Activated CD4-positive, alpha-beta T cell treated with anti-CD3 and anti-CD28 coated beads for 1 hour (primary cell): ENCODE measurements at places on chromosomes 16 and 17.

GRCh38 chr17:6913608-6914443 is 82.0 kb upstream of the ALOX12 start:
- DNase-seq = peak; percentile 62

DNA sequence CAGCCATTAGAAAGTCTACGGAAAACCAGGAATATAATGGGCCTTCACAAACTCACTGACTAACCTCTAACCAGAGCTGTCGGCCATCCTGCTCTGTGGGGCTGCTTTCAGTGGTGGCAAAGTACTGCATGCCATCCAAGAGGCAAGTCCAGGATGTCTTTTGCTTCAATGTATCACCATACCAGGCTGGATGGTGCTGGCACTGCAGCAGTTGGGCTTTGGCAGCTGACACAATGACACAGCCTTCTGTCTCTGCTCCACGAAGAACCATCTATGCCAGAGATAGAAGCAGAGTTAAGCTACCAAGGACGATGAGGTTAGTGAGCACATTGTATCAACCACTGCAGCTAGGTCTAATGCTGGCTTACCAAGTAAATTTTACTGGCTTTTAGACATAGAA is 9.7 kb upstream of the RSKR start:
- no peak for DNase-seq

DNA sequence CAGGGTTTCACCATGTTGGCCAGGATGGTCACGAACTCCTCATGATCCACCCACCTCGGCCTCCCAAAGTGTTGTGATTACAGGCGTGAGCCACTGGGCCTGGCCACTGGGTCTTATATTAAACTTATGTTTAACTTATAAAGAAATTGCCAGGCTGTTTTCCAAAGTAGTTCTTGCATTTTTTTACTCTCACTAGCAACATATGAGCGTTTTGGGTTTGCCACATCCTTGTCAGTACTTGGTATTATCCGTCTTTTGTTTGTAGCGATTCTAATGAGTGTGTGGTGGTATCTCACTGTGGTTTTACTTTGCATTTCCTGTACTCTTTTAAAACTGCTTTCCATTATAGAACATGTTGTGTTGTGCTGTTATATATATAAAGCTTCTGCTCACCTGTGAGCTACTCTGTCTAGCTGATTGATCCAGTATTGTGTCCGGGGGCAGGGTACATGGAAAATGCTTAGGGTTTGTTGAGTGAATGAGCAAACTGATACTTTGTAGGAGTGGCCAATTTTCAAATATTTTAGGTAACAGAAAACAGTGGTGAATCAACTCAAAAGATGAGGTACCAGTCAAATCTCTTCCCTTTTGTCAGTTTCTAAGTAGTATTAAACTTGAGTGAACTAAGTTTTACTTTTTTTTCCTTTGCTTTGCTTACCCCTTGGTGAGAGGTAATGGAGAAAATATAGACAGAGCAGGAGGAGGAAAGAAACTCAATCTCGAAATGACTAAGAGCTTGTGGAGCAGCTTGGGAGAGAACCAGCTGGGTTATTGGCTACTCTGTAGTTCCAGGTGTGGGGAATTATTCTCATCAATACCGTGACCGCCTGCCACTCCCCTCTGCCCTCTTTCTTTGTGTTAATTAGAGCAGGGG is 75.8 kb downstream of the PITPNC1 start:
- no peak for DNase-seq

GRCh38 chr16:58499615-58500351 is at the start of gene NDRG4:
Gene NDRG4, plus strand, starts transcription at chr16:58500143. Its CDS starts 106 bp downstream, at chr16:58500249.
- DNase-seq = no peak

- DNase-seq = no peak
These were observed 1.4 kb downstream of the PYDC1 start for GRCh38 chr16:31215287-31216162.

GRCh38 chr16:10383626-10384025 is 2.2 kb upstream of the ATF7IP2 start:
- no peak for DNase-seq

DNA sequence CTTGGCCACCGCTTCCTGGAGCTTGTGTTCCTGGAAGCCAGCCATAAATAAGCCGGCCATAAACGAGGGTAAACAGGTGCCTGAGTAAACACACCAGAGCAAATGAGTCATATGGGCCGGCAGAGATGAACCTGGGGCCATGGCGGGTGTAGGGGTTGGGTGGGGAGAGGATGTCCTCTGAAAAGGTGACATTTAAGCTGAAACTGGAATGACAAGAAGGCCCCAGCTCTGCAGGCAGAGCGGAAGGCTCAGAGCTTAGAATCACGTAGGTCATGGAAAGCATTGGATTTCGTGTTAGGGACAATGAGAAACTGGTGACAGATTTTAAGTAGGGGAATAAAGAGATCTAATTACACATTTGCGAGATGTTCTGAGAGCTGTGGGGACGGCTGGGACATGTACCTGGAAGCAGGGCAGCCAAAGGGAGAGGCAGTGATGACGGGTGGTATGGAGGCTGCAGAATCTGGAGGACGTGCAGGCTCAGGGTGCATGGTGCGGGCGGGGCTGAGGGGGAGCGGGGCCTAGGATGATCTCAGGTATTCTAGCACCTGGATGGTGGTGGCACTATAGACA is 8.1 kb upstream of the DNASE1 start:
- no peak for DNase-seq

DNA sequence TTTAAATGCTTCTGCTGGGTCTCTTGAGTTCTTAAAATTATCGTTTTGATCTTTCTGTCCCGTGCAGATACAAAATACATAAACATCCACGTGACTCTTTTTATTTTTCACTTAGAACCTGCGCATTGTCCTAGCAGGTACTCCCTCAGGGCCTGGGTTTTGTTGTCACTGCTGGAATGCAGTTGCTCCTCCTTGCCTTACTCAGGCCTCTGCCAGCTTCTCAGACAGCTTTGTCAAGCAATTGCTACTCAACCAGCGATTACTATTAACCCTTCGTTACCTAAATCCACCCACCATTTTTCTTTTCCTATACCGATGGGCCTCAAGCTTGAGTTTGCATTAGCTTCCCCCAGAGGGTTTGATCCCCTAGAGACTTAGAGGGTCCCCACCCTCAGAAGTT is 405.9 kb upstream of the RBFOX1 start:
- DNase-seq = no peak

DNA sequence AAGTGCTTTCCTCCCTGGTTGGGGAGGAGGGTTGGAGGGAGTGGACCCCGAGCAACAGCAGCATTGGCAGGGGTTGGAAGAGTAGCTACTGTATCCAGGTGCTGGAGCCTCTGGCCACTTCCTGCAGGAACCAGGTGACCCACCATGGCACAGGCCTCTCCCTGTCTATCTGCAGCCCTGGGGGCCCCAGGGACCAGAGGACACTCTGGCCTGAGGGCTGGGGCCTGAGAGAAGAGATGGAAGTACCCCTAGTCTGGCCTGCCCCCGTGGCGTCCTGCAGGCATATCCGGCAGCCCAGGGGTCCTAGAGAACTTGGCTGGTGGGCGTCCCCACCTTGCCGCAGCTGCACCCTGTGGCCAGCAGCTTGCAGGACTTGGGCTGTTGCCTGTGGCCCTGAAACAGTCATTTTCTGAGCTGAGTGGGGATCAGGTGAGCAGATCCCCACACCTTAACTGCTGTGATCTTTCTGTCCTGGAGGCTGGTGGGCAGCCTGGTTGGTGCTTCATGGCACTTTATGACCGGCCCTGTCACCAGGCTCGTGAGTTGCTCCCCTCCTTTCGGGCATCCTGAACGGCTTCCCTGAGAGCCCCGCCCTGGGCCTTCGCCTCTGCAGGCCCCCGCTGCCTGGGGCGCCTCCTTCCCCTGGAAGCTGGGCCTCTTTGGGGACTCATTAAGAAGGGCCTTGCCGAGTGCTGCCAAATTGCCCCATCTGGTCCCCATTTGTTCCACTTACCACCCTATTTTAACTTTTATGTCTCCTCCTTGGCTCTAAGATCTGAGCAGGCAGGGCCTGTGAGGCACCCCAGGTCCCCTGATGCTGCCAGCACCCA is 298.6 kb downstream of the SEC14L1 start:
- DNase-seq = no peak

- DNase-seq = no peak
These were observed 104.5 kb upstream of the CIBAR2 start for GRCh38 chr16:85216522-85217375.

GRCh38 chr17:1039511-1040215 is 42.7 kb downstream of the TIMM22 start:
- DNase-seq = no peak

DNA sequence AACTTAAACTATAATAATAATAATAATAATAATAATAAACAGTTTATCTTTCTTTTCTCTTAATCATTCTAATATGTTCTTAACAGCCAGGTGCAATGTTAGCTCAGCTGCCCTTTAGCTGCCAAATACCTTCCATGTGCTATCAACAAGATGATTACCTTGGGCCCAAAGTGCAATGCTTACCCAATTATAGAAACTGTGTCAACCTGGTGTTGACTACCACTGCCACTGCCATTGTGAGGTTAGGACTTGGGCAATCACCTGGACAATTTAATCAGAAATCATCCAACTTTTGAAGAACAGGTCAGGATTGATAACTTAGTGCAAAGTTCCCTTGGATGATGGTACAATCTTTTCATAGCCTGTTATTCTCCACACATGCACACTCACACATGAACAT is 371.8 kb upstream of the SALL1 start:
- DNase-seq = no peak

DNA sequence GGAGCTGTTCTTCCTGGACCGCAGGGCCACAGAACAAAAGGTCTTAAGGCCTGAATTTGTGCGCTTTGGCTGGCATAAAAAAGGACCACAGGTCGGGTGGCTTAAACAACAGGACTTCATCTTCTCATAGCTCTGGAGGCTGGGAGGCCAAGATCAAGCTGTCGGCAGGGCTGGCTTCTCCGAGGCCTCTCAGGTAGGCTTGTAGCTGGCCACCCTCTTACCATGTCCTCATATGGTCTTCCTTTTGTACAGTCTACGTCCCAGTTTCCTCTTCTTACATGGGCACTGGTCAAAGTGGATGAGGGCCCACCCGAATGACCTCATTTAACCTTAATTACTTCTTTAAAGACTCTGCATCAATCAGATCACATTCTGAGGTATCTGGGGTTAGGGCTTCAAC is 257.6 kb downstream of the CBLN1 start:
- DNase-seq = no peak

DNA sequence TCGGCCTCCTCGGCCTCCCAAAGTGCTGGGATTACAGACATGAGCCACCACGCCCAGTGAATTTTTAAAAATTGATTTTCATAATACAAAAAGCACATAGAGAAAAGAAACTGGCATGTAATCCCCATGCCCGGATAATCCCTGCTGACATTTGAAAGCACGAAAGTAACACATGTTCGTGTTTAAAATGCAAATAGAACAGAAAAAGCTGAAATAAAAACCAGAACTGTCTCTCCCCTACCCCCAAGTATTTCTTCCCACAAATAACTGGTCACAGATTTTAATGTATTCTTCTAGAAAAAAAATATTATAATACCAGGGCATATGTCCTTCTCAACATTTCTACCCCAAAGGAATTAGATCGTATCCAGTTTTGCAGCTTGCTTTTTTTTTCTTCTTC is 222.9 kb downstream of the SLC39A11 start:
- DNase-seq = no peak

- DNase-seq = no peak
These were observed 6.2 kb upstream of the RAMP2 start for GRCh38 chr17:42754782-42755181.
